ENCODE measurements at places on chromosomes 6 and 20.

DNA sequence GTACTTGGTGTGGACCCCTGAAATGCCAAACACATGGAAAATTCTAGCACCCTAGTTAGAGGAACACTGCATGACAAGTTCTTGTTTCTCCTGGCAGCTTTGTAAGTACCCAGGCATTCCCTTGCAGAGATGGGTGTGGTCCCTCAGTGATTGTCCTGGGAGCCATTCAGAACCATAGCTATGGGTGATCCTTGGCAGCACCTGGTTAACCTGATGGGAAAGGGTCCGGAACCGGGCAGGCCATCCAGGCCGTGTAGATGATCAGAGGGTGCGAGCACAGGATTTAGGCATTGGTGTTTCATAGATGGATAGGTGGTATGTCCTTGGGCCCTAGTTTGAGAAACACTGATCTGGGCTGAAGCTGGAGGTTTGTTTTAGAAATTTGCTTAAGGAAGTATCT is 95.8 kb downstream of the RPP40 start:
- no peak for DNase-seq

DNA sequence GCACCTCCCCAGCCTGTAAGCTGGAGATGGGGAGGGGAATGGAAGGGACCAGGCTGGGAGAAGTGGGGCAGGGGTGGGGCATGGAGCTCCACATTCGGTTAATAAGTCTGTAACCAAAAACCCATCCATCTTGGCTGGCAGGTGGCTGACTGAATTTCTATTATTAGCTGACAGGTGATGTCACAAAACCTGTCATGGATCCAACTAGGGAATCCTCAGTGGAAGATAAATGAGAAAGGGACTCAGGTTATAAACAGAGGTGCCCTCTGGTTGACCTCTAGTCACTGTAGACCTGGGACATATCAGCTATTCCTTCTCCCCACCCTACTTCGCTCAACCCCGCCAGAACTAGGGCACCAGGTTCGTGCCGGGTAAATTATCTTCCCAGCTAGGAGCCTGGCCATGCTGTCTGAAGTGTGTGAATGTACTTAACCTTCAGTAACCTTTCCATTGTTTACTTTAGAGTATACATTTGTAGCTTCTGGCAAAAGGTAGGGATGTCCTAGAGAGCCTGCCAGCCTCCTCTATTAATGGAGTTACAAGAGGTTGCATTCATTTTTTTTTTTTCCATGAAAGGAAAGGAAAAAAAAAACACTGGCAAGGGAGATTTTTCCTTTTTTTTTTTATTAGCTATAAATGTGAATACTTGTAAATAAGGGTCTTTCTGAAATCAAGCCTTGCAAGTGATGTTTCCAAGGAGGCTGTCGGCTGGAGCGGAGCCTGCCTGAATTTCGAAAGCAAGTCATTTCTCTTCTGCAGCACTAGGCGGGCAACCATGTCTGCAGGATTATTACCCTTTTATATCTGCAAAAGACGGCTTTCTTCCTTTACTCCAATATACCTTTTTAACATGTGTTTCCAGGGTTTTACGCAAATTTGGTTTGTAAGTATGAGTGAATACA is 135.9 kb downstream of the TMEM242 start:
- no peak for DNase-seq

GRCh38 chr6:25472906-25473305 is 179.1 kb upstream of the SCGN start:
- DNase-seq, result no peak

DNA sequence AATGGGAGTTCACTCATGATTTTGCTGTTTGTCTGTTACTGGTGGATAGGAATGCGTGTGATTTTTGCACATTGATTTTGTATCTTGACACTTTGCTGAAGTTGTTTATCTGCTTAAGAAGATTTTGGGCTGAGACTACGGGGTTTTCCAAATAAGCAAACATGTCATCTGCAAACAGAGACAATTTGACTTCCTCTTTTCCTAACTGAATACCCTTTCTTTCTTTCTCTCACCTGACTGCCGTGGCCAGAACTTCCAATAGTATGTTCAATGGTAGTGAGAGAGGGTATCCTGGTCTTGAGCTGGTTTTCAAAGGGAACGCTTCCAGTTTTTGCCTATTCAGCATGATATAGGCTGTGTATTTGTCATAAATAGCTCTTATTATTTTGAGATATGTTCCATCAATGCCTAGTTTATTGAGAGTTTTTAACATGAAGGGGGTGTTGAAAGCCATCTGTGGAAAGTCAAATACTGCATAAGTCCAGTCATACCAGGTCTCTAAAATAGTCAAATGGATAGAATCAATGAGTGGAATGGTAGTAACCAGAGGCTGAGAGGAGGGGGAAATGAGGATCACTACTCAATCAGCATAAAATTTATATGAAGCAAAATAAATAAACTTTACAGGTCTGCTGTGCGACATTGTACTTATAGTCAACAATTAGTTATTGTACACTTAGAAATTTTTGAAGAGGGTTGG is 610.4 kb upstream of the ADGRB3 start:
- no peak for DNase-seq

DNA sequence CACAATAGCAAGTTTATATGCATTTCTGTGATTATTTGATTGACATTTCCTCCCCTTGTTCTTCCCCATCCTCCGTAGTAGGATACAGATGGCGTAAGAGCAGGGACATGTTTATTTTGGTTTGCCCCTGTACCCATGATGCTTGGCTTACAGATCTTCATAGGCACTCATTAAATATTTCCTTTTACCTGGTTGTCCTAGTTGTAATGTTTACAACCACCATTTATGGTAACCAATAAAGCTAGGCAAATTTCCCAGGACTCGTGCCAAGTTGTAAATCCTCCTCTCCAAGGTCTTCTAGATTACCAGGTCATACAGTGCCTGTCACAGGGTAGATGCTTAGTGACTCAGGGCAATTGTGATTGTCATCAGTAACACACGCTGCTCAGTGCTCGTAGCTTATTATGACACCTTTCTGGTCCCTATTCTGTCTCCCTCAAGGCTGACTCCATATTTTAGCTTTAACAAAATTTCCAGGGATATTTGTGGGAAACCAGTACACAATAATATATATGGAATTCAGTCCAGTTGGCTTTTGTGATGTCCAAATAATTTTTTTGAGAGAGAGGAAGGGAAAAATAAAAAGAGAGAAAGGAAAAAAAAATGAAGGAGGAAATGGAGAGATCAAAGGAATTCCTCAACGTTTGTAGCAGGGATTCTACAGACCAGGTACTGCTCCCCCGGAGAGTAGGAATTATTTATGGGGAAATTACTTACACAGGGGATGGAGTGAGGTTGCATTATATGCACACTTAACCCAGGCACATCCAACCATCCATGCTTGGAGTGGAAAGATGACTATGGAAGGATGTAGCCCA is 24.6 kb downstream of the CYP24A1 start:
- DNase-seq, result no peak

DNA sequence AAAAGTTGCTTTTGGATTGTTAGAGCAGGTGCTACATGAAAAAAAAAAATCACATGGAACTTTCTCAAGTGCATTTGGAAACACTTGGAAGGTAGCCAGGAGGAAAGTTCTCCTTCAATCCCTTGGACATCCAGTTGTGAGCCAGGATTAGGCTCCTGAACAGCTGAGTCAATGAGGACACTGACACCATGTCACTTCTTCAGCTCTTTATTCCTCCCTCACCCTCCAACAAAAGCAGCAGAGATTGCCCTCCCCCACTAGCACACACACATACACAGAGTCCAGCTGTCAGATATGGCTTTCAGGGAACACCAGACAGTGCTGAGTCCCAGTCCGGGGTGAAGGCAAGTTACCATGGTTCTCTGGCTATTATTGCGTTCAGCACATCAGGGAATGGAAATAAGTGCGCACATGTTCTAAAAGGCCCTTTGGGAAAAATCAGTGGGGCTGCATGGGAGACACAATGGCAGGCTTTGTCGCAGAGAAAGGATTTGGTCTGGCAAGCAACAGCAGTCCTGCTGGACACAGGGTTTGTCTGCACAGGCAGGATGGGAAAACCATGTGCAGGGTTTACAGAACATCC is 124.7 kb upstream of the MARCKS start:
- no peak for DNase-seq

DNA sequence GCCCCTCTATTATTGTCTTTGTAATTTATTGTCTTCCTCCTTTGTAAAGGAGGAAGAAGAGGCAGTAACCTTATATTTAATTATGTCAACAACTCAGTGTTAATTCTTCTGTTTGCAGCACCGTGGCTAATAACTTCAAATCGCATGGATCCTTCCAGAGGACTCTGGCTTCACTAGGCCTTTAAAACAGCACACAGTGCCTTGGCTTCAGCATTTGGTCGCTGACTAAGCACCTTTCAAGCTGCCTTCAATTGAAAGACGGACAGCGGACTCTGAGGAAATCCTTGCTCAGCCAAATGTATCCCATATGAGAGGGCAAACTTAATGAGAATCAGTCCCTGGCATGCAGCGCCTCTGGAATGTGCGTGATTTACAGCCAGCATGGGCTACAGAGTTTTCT is 64.2 kb downstream of the SGK1 start:
- no peak for DNase-seq

DNA sequence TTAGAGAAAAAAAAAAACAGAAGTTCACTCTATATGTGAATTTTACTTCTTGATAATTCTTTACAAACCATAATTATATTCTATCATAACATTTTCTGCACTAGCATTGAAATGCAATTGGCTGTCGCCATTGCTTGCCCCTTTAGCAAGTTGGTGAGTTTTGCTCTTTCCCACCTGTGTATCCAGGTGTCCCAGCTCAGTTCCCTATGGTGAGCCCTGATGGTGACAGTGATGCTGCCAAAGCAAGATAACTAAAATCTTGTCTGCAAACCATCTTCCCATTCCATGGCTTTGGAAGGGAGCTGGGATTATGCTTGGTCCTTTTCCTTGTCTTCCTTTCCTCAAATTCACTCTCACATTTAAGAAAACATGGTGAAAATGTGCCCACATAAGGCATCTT is 429.6 kb downstream of the NKAIN2 start:
- no peak for DNase-seq

GRCh38 chr20:12591949-12592470 is 416.8 kb upstream of the SPTLC3 start:
- no peak for DNase-seq

- no peak for DNase-seq
Observed at GRCh38 chr6:112281821-112282615, 27.7 kb upstream of the LAMA4 start.

GRCh38 chr20:59525500-59526241 is 78.7 kb upstream of the PHACTR3 start:
- DNase-seq, result no peak

DNA sequence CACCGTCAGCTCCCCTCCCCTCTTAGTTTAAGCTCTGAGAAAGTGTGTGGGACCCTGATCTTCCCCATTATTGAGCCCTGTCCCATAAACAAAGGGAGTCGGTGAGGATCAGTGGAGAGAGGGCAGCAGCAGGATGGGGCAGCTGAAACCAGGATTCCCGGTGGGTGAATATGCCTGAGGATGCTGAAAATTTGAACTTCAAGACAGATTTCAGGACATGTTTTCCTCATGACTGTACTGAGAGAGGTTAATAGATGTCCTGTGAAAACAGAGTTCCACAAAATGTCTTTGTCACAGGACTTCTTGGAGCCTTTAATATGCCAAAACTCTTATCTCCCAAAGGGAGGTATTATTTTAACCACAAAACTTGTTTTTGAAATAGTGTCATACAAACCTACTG is 53.5 kb upstream of the SLC22A16 start:
- DNase-seq, result no peak

- DNase-seq, result no peak
Observed at GRCh38 chr6:152720974-152721373, 23.3 kb downstream of the MYCT1 start.

GRCh38 chr6:15502446-15503345 is 160.1 kb downstream of the DTNBP1 start:
- no peak for DNase-seq

DNA sequence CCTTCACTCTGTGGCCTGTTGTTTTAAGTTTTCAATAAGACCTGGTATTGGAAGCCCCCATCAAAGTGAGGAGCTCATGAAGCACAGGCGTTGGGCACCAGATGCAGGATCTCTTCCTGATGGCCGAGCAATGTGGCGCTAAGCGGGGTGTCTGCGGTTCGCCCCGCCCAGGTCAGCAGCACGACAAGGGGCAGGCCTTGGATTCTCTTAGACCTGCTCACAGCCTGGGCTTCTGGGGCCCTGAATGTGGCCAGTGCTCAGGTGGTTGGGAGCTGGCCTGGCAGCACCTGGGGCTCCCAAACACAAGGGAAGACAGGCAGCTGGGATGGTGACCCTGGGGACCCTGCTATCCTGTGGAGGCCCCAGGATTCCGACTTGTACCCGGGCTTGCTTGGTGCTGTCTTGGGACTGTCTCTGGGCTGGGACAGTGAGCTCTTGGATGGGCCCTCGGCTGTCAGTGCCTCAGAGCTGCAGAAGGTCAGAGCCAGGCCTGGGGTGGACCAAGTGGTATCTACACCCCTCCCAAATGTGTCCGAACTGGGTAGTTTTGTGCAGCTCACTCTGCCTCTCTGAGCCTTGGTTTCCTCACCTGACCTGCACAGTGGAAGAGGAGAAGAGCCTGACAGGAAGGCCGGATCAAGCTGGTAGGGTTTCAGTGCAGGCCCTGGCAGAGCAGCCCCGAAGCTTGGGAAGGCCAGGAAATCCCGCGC is 69.1 kb downstream of the PHACTR3 start:
- no peak for DNase-seq

GRCh38 chr20:55271371-55271770 is 733.9 kb downstream of the CBLN4 start:
- no peak for DNase-seq

- DNase-seq, result no peak
Observed at GRCh38 chr20:11499101-11499634, 418.5 kb upstream of the BTBD3 start.

DNA sequence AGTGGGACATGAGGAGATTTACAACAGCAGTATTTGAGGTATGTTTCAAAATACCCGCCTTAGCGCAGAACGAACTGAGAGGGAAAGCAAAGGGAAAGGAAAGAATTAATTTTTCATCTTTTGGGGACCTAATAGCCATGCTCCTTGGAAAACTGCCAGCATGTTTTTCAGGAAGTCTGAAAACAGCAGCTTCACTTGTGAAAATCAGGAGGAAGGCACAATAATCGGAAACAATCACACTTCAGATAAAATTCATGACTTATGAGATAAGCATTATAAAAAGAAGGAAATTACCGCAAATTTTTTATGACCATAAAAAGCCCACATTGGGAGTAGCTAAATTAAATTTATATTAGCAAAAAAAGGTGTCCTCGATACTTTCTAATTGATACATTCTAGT is 541.1 kb downstream of the HAO1 start:
- no peak for DNase-seq

DNA sequence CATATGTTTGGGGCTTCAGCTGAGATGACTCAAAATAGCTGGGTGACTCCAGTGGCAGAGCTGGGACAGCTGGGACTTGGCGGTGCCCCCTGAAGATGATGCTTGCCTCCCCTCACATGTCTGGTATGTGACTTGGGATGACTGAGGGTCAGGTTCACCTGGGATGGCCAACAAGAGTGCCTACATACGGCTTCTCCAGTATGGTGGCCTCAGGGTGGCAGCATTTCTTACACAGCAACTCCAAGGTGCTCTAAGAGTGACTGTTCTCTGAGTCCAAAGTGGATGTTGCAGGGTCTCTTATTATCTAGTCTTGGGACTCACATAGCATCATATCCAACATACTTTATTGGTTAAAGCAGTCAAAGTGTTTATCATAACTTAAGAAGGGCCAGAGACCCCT is 87.8 kb upstream of the CENPW start:
- DNase-seq, result no peak

GRCh38 chr6:25042036-25042521 is 106.3 kb upstream of the RIPOR2 start:
- peak; percentile 41 for DNase-seq
